ENCODE measurements at places on chromosomes 4 and X.

GRCh38 chrX:154918060-154918483 lies 31.9 kb downstream of the F8A1 start:
- peak; percentile 1 for DNase-seq

- peak; percentile 3 for DNase-seq
Observed at GRCh38 chrX:155966876-155967275, 30.6 kb upstream of the IL9R start.

DNA sequence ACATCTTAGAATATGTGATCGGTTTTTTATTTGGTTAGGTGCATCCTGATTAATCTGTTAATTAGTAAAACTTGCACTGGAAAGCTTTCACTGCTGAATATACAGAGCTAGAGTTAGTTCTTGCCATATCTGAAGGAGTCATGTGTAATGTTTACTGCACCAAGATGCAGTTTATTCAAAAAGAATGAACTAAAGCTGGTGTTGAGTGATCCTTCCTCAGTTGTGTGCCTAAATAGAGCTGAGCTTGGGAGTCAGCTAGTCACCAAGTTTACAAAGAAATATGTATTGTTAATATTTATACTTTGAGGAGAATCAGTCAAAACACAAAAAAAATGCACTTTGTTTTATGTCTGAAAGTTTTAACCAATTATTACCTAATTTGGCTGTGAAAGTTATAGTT lies 54.1 kb upstream of the FHDC1 start:
- DNase-seq, result no peak

DNA sequence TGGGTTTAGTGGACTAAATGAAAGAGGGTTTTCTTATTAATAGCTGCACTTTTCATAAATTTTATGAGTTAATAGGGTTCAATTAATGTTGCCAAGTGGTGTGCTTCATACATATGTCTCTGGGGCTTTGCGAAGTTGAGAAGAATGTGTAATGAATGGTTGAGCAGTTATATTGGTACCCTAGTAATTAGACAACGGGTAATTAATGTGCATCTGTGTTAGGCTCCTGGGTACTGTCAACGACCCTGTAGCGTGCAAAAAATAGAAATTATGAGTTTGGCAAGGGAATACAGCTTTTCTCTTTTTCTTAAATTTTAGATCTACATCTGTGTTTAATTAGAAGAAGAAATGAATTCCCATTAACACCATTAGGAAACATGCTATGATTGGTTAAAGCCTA lies 1027.7 kb downstream of the ARAP2 start:
- DNase-seq, result no peak

DNA sequence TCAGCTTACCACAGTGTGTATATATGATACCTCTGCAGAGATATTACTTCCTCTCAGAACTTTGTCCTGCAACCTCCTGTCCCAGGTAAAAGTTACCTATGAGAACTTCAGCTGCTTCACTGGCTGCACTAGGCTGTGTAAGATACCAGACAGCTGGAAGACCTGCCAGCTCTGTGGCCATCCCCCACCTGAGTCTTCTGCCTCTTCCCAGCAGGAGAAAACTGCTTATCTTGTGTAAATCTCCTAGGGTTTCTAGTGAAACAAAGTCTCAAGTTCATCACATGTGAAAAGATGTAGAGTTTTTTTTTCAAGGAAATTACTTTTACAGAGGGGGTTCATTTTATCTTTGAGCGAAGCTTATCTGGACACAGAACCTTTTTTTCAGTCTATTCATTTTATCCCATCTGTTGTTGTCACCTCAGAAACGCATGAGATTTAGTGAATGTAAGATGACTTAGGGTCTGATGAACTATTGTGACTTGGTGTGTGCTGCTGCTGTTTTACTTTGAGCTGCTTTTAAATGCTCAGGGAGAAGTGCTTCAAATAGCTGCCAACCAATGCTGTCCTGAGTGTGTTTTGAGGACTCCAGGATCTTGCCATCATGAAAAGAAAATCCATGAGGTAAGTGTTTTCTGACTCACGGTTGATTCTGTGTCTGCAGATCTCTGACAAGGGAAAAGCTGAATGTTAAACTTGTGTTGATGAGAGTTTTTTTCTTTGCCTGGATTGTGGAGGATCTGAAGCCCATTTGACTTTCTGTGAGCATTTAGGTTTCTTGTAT lies 187.8 kb downstream of the FRAS1 start:
- DNase-seq, result no peak

DNA sequence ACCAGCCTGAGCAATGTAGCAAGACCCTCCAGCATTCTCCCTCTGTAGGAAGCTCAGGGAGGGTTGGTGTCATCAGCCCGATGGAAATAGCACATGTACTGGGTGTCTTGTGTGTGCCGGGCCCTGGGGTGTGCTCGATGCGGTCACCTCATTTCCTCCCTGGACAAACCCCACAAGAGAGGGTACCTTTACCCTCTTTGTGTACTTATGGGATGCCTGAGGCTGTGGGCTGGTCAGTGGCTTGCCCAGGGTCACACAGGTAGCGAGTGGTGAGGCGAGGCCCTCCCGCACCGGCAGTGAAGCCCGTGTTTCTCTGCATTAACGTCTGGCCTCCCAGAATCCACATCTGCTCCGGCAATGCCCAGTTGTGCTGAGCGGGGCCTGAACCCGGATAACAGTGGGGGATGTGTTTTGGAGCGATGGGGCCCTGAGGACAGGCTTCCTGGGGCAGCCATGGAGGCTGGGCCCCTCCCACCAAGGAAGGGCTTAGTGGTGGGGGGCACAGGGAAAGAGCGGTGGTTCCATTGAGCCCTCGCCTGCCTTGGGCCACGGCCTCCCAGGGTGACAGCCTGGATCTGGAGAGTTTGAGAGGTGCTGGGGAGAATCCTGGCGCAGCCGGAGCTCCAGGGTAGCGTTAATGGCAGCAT lies 8.1 kb downstream of the PSAPL1 start:
- DNase-seq, result no peak

GRCh38 chrX:121987163-121987562 lies 939.8 kb downstream of the GLUD2 start:
- DNase-seq, result no peak

DNA sequence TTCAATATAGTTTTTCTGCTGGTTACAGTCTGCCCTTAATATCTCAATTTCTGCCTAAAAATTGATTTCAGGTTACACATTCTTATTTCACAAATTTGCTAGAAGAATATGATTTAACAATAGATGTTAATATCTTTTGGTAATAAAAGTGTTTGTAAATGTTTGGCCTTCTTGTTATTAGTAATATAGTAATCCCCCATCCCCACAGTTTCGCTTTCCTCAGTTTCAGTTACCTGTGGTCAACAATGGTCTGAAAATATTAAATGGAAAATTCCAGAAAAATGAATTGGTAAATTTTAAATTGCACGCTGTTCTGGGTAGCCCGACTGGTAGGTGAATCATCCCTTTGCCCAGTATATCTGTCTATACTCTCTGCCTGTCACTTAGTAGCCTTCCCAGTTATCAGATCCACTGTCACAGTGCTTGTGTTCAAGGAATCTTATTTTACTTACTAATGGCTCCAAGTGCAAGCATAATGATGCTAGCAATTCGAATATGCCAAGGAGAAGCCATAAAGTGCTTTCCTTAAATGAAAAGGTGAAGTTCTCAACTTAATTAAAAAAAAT lies 3.5 kb upstream of the BMP2K start:
- DNase-seq, result no peak

GRCh38 chrX:133722756-133723155 lies 262.6 kb downstream of the GPC3 start:
- DNase-seq, result no peak

GRCh38 chrX:70509078-70509477 lies 64.4 kb downstream of the DLG3 start:
- no peak for DNase-seq

GRCh38 chr4:174709526-174709925 lies 119.5 kb downstream of the GLRA3 start:
- no peak for DNase-seq

GRCh38 chrX:111114806-111115205 lies 18.8 kb downstream of the PAK3 start:
- no peak for DNase-seq

DNA sequence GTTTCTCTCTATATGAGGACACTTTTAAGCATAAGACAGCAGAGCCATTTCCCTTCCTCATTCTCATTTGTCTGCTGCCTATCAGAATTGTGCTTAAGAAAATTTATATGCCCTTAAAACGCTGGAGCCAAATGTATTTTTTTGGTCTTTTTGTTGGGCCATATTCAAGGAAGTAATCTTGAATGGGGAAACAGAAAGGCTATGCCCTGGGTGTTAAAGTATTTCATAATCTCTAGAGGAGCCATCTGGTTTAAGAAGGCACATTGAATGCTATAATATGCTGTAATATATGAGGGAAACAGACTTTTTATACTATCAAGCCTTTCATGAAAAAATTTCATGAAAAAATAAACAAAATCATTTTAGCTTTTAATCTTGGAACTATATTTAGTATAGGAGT lies 4.3 kb downstream of the DMD start:
- DNase-seq, result no peak

DNA sequence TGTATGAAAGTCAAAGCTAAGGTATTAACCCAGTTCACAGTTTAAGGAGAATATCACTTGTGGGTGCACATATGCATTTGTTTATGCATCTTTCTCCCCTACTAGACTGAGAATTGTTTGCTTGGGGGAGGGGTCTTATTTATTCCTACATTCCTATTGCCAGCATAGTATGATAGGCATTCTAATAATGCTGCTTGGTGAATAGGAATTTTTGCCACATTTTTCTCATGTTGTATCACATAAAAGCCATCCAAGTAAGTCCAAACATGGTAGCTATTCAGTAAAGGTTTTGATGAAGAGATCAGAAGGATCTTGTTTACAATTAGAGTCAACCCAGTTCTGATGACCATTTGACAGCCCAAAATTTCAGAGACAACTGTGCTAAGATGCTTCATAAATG lies 48.6 kb downstream of the ASB9 start:
- DNase-seq, result no peak

GRCh38 chrX:149871940-149872339 lies 9.0 kb upstream of the MAGEA8 start:
- DNase-seq, result peak; percentile 50

GRCh38 chr4:108360754-108361445 lies 192.2 kb upstream of the LEF1 start:
- DNase-seq, result no peak

DNA sequence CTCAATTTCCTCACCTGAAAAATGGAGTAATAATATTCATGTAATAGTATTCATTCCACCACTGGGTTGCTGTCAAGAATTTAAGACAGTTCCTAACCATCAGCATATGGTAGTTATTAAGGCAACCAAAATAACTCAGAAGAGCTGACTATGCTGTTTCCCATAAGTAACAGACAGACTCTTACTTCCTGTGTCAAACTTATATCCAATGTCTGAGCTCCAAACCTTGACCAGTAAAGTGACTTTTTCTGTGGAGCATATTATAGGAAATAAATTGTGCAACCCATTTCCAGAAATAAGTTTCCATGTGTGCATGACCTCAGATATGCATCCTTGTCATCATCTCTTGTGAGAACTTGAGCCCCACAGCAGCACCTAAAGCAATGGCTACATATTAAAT lies 78.8 kb downstream of the HADH start:
- DNase-seq, result no peak

GRCh38 chr4:128220286-128221235 lies 67.1 kb downstream of the PGRMC2 start:
- DNase-seq, result no peak

All from T-cell (primary cell).